ENCODE measurements at places on chromosomes 12 and 14.

GRCh38 chr12:46107591-46107990, 117.2 kb upstream of the SCAF11 start:
- no peak for DNase-seq

DNA sequence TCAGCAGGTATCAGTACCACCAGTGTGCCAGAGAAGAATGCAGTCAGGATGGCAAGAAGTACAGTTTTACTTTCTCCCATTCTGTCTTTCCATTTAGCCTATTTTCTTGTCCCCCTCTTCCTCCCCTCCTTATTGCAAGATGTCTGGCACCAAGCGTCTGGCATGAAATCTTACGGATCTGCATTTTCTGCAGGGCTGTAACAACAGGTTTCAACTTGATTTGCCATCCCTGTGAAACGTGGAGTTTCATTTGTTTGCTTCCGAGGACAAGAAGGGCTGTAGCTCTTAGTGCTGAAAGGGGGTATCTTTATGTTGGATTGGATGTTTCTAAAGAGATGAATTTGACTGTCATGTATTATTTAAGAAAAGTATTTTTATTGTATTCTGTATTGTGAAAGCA, 1110.6 kb downstream of the BCL11B start:
- DNase-seq: no peak

GRCh38 chr12:13233830-13234641, 37.5 kb downstream of the EMP1 start:
- peak; percentile 33 for DNase-seq

DNA sequence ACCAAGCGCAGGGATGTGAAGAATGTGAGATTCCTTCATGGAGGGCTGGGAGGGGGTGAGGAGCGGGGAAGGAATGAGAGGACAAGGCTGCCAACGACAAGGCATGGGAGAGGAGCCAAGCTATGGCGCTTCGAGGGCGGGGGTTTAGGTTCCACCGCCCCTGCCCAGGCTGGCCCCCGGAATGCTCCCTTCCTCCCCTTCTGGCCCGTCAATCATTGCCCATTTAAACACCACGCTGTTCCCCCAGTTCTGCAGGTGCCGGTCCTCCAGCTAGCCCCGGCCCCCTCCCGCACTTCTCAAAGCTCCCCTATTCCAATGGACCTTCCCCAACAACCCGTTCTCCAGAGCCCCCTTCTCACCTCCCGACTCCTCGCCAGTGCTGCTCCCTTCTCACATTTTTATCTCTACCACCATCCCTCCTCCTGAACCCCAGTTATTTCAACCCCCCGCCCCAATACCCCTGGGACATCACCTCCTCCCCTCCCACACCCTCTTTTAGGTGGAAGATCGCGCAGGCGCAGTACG, 428 bp downstream of the RNF41 start:
- DNase-seq: no peak

GRCh38 chr14:104294983-104295680, 156.7 kb downstream of the KIF26A start:
- no peak for DNase-seq

DNA sequence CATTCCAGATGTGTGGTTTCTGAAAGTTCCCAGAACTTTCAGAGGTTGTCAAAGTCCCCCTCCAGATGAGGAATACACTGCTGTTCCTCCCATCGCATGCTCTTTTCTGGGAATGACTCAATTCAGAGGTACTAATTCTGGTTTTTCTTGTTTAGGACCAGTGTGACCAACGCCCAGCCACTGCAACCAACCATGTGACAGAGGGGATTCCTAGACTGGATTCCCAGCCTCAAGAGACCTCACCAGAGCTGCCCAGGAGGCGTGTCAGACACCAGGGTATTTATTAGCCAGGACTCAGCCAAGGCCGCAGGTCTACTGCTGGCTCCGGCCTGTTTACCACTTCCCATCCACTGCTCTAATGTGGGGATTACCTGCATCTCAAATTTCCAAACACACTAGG, 24.2 kb downstream of the TRAFD1 start:
- DNase-seq: no peak

Data from hematopoietic multipotent progenitor cell treated with erythropoietin and hydrocortisone succinate and interleukin-3 and kit ligand, for 17 days (in vitro differentiated cells).